Effector memory CD8-positive, alpha-beta T cell (primary cell): ENCODE measurements at places on chromosomes 4 and X.

GRCh38 chr4:149498246-149498645 lies 317.4 kb downstream of the IQCM start:
- DNase-seq: no peak
- no peak overlapping the region for H3K27ac ChIP-seq
- no peaks in the 10 kb centered on the region for H3K27me3 ChIP-seq
- H3K4me1 ChIP-seq: no peaks in the 10 kb centered on the region

GRCh38 chrX:96563646-96564045 lies 121.0 kb upstream of the DIAPH2 start:
- H3K27ac ChIP-seq: no peak overlapping the region
- H3K4me1 ChIP-seq: no peaks in the 10 kb centered on the region
- H3K4me3 ChIP-seq: no peak overlapping the region
- DNase-seq: no peak
- no peaks in the 10 kb centered on the region for H3K27me3 ChIP-seq

DNA sequence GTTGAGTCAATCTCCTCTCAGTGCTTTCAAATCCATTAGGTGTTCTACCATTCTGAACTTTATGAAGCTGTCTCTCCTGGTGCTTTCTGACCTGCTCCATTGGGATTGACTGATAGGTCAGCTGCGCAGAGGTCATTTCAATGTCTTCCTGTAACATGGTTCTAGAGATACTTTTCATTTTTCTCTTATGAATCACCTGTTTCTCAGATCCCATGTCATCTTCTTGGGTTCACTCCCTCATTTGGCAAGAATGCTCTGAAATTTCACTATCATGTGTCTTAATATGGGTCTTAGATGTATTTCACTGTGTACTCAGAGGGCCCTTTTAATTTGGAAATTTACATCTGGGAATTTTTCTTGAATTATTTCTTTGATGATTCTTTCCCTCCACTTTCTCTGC lies 13.8 kb upstream of the PGM2 start:
- no peak for DNase-seq
- peaks cover 7% of the 10 kb centered on the region for H3K36me3 ChIP-seq
- no peak overlapping the region for H3K4me3 ChIP-seq
- H3K27ac ChIP-seq: no peak overlapping the region
- H3K27me3 ChIP-seq: no peaks in the 10 kb centered on the region

- no peaks in the 10 kb centered on the region for H3K4me1 ChIP-seq
- no peak overlapping the region for H3K27ac ChIP-seq
These were observed 188.4 kb downstream of the UNC5C start for GRCh38 chr4:95360256-95360903.

DNA sequence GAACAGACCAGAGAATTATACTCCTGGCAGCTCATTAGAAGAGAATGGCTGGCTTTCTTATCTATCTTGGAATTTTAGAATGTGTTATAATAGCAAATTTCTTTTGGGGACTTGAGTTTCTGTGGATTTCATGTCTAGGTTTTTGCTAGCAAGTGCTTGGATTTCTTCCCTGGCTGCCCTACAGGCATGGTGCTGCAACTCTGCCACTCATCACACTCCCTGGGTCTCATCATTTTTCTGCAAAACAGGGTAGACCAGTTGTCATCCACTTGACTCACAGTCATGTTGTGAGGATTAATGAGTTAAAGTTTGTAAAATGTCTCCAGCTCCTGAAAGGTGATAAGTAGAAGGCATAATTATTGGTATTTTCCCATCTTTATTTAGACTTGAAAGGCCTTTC lies 60.7 kb upstream of the LCORL start:
- no peak for DNase-seq
- peaks cover 54% of the 10 kb centered on the region for H3K27me3 ChIP-seq
- H3K36me3 ChIP-seq: no peaks in the 10 kb centered on the region
- no peaks in the 10 kb centered on the region for H3K4me1 ChIP-seq

DNA sequence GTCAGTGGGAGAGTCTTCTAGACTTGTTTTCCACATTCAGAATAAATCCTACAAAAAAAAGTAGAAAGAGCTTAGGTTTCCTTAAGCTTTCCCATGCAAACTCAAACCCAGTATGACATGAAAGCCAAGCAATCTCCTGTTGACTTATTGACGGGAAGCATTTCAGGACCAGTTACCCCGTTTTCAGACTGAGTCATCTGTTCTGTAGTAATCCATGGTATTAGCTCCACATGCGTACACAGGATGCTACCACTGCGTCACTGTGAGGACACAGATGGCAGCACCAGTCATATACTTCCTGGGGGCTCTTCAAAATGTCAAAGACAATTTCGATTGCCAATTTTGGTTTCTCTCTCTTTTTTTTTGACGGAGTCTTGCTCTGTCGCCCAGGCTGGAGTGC lies 224.9 kb upstream of the MAD2L1 start:
- no peak overlapping the region for H3K4me3 ChIP-seq
- H3K27ac ChIP-seq: no peak overlapping the region

DNA sequence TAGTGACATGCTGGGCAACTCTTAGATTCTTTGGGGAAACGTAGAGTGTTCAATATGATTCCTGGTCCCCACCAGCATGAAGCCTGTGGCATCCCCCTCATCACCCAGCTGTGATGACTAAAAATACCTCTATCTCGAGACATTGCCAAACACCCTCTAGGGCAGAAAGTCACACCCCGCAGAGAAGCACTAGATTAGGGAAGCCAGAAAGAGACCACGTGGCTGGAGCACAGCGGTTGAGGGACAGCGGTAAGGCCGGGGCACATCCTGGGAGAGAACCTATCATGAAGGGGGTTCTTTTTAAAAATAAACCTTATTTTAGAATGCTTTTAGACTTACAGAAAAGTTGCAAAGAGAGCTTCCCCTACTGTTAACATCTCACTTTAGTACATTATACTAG lies 11.0 kb downstream of the FAT1 start:
- no peak overlapping the region for H3K27ac ChIP-seq
- no peak for DNase-seq
- no peaks in the 10 kb centered on the region for H3K27me3 ChIP-seq
- no peaks in the 10 kb centered on the region for H3K4me1 ChIP-seq
- H3K36me3 ChIP-seq: no peaks in the 10 kb centered on the region

GRCh38 chr4:189497996-189498395 lies 442.7 kb upstream of the FRG1 start:
- no peaks in the 10 kb centered on the region for H3K4me1 ChIP-seq
- H3K36me3 ChIP-seq: no peaks in the 10 kb centered on the region
- H3K27ac ChIP-seq: no peak overlapping the region

- H3K4me1 ChIP-seq: no peaks in the 10 kb centered on the region
- H3K27ac ChIP-seq: no peak overlapping the region
- H3K27me3 ChIP-seq: no peaks in the 10 kb centered on the region
- H3K36me3 ChIP-seq: no peaks in the 10 kb centered on the region
- no peak for DNase-seq
These were observed 191.5 kb downstream of the EDA start for GRCh38 chrX:69807400-69807799.

GRCh38 chr4:60930866-60931265 lies 269.3 kb upstream of the ADGRL3 start:
- peaks cover 4% of the 10 kb centered on the region for H3K36me3 ChIP-seq
- no peak overlapping the region for H3K27ac ChIP-seq
- H3K4me3 ChIP-seq: no peak overlapping the region
- H3K4me1 ChIP-seq: no peaks in the 10 kb centered on the region

- peaks cover 15% of the 10 kb centered on the region for H3K36me3 ChIP-seq
- H3K27me3 ChIP-seq: no peaks in the 10 kb centered on the region
- peak overlapping the region; percentile 2 for H3K4me3 ChIP-seq
- peaks cover 23% of the 10 kb centered on the region for H3K4me1 ChIP-seq
- no peak overlapping the region for H3K27ac ChIP-seq
- no peak for DNase-seq
These were observed 81.6 kb downstream of the KDM6A start for GRCh38 chrX:44954562-44954961.

GRCh38 chr4:94722748-94723147 lies 35.0 kb upstream of the BMPR1B start:
- H3K27ac ChIP-seq: no peak overlapping the region
- H3K4me3 ChIP-seq: no peak overlapping the region
- H3K36me3 ChIP-seq: no peaks in the 10 kb centered on the region
- H3K27me3 ChIP-seq: no peaks in the 10 kb centered on the region

DNA sequence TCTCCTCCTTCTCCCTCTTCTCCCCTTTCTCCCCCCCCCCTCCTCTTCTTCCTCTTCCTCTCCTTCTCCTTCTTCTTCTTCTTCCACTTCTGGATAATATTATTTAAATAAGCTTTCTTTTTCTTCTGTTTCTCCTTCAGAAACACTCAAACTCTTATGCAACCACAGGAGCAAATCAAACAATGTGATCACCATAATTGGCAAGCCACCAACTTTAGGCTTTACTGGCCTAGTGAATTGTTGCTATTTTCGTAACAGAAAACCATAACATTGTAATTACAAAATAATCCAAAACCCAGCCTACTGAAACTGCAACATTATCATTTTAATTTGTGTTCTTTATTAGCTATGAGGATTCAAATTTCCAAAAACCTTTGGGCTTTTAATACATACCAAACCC lies 14.3 kb downstream of the DCAF8L1 start:
- H3K36me3 ChIP-seq: no peaks in the 10 kb centered on the region
- H3K4me3 ChIP-seq: no peak overlapping the region
- DNase-seq: no peak
- no peak overlapping the region for H3K27ac ChIP-seq

- peak overlapping the region; percentile 95 for H3K27ac ChIP-seq
- H3K4me3 ChIP-seq: peak overlapping the region; percentile 58
- peaks cover 3% of the 10 kb centered on the region for H3K36me3 ChIP-seq
- H3K27me3 ChIP-seq: no peaks in the 10 kb centered on the region
- DNase-seq: peak; percentile 47
These were observed 146.3 kb upstream of the RPS6KA3 start for GRCh38 chrX:20412871-20413486.

DNA sequence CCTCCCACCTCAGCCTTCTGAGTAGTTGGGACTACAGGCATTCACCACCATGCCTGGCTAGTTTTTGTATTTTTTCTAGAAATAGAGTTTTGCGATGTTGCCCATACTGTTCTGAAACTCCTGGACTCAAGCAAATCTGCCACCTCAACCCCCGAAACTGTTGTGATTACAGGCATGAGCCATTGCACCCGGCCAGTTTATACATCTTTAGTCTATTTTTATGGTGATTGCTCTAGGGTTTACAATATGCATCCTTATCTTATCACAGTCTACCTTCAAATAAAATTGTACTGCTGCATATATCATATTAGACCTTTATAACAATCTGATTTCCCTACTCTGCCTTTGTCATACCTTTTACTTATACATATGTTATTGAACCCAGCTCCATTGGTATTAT lies 56.9 kb downstream of the SOWAHB start:
- H3K27ac ChIP-seq: no peak overlapping the region
- H3K27me3 ChIP-seq: peaks cover 19% of the 10 kb centered on the region
- no peak for DNase-seq
- no peak overlapping the region for H3K4me3 ChIP-seq
- peaks cover 3% of the 10 kb centered on the region for H3K36me3 ChIP-seq
- H3K4me1 ChIP-seq: no peaks in the 10 kb centered on the region

DNA sequence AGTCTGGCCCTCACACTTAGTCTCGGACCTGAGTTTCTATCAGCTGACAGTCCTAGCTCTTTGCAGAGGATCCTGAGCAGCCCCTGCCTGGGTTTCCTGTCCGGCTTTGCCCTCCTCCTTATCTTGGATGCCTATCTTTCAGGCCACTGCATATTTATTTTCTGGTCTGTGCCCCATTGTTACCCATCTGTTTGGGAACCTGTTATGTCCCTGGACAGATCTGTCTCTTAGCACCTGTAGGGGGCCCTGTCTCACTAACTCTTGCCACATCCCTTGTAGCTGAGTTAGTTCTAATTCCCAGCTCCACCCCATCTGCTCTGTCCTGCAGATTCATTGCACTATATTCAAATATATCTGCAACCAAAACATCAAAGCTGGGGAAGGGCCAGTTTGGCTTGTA lies 514.9 kb upstream of the LCORL start:
- no peak overlapping the region for H3K4me3 ChIP-seq
- H3K4me1 ChIP-seq: no peaks in the 10 kb centered on the region
- no peak for DNase-seq
- no peaks in the 10 kb centered on the region for H3K27me3 ChIP-seq

DNA sequence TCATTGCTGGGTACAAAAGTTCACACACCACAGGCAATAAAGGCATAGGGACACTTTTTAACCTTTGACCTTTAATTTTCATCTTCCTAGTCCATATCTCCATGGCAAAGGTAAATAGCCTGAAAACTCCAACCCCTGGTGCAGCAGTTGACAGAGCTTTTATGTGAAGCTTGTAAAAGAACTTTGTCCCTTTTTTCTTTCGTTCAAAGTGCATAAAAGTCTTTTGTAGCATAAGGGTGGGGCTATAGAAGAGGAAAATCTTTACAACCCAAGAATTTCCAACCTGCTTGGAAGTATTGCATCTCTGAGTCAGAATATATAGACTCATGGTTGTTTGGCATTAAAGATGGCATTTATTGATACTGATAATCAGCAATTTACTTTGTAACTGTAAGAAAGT lies 20.4 kb downstream of the POF1B start:
- H3K27me3 ChIP-seq: no peaks in the 10 kb centered on the region
- DNase-seq: no peak
- H3K4me3 ChIP-seq: no peak overlapping the region
- no peak overlapping the region for H3K27ac ChIP-seq
- no peaks in the 10 kb centered on the region for H3K36me3 ChIP-seq

GRCh38 chrX:57232658-57233360 lies 53.7 kb upstream of the FAAH2 start:
- no peak overlapping the region for H3K4me3 ChIP-seq
- no peak for DNase-seq
- no peaks in the 10 kb centered on the region for H3K36me3 ChIP-seq
- H3K27ac ChIP-seq: no peak overlapping the region

DNA sequence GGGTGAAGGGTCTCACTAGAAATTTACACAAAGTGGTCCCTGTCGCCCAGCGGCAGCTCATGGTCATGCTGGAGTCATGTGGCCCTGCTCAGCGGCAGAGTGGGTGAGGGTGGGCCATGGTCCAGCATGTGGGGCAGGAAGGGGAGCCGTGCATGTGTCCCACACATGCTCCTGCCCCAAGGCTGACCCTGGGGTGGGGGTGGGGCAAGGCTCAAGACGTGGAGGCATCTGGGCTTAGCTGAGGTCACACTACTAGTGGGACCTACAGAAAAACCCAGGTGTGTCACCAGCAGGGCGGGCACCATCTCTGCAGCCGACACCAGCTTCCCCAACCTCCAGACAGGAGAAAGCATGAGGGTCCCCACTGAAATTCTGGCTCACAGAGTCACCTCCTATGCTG lies 42.4 kb downstream of the EVC start:
- no peaks in the 10 kb centered on the region for H3K4me1 ChIP-seq
- H3K27me3 ChIP-seq: no peaks in the 10 kb centered on the region
- DNase-seq: no peak
- no peak overlapping the region for H3K27ac ChIP-seq
